Effector memory CD4-positive, alpha-beta T cell (primary cell): ENCODE measurements at places on chromosomes 5 and 9.

GRCh38 chr9:129493002-129493705, 127.7 kb downstream of the C9orf50 start:
- no peak for DNase-seq

GRCh38 chr5:142864290-142865260, 94.4 kb downstream of the ARHGAP26 start:
- no peak for DNase-seq

GRCh38 chr5:14172149-14172795, 29.1 kb downstream of the TRIO start:
- DNase-seq: no peak

- no peak for DNase-seq
Observed at GRCh38 chr9:94655739-94656138, 16.4 kb upstream of the FBP1 start.

- DNase-seq: no peak
Observed at GRCh38 chr5:51829691-51830090, 446.4 kb downstream of the ISL1 start.

DNA sequence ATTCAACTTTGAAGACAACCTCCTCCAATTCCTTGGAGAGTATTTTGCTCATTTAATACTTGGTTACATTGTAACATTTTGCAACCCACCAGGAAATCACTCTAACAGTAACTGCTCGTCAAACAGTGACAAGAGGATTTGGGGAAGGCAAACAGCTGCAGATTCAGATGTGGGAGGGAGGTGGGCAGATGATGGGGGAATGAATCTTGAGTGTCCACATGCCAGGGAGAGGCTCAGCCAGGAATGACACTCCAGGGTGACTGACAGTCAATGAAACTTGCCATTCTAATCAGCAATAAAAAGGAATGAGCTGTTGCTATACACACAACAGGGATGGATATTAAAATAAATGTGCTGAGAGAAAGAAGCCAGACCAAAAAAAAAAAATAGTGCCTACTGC, 97.7 kb upstream of the ANKRD55 start:
- no peak for DNase-seq

GRCh38 chr9:106880863-106881262, 17.9 kb downstream of the ZNF462 start:
- DNase-seq: no peak

GRCh38 chr9:87535817-87536539, 38.3 kb downstream of the DAPK1 start:
- DNase-seq: no peak

- DNase-seq: no peak
Observed at GRCh38 chr5:407051-407450, 35.9 kb upstream of the EXOC3 start.

- no peak for DNase-seq
Observed at GRCh38 chr9:70874451-70874850, 247.0 kb downstream of the TRPM3 start.
